Cerebellar cortex (tissue), 1 donor: ENCODE measurements at places on chromosomes 11 and 22.

GRCh38 chr22:17818180-17818579, 43.9 kb upstream of the BID start:
- DNase-seq, result no peak

GRCh38 chr22:22681221-22681739, 36.9 kb downstream of the GGTLC2 start:
- DNase-seq, result no peak

DNA sequence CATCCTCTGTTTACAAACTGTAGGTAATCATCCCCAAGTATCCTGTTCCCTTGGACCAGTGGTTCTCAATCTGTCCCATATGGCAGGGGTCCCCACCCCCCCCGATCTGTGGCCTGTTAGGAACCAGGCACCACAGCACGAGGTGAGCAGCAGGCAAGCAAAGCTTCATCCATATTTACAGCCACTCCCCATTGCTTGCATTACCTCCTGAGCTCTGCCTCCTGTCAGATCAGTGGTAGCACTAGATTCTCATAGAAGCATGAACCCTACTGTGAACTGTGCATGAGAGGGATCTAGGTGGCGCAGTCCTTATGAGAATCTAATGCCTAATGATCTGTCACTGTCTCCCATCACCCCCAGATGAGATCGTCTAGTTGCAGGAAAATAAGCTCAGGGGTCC, 33.4 kb upstream of the EIF3M start:
- DNase-seq, result no peak

- DNase-seq, result no peak
Measured at GRCh38 chr22:24982301-24983056, 30.0 kb downstream of the KIAA1671 start.

DNA sequence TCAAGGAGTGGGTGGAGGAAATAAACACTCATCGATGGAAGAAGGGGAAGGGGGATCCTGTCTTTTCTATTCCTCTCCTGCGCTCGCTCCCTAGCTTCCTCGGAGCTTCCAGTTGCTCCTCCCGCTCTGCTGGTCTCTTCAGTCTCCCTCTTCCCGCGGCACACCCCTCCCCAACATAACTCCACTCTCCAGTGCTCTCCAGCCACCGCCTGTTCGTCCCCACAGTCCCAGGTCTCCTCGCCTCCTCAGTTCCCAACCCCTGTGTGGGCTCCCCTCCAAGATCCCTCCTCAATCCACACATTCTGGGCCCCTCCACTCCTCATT, 438 bp downstream of the ZW10 start:
- no peak for DNase-seq

DNA sequence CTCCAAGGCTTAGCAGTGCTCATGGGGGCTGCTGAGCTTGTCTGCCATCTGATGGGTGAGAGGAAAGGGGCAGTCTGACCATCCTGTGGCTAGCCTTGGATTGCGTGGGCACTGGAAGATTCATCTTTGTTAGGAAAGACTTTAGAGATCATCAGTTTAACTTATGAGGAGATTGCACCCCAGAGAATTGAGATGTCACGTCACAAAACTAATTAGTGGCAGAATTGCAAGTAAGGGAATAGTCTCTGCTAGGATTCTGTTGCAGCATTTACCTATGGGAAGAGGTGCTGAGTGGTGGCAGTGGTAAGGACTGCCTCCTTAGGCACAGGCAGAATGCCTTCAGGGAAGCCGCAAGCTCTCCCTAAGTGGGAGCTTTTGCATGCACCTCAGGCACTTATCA, 42.8 kb upstream of the HSPA8 start:
- peak; percentile 38 for DNase-seq

DNA sequence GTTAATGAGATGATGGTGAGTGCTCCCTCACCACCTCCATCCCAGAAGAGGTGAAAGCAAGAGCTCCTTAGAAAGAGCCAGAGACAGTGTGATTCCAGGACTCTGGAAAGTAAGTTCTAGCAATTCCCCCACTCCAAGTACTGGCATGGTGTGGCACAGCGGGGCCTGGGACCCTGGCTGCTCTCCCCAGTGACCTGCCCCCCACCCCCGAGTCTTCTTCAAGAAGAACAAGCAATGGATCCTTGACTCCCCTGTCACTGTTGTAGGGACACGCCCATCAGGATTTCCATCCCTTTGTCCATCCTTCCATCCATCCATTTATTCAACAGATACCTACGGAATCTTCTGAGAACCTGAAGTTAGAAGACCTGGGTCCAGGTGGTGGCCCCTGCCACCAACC, 44.4 kb downstream of the C11orf96 start:
- no peak for DNase-seq

GRCh38 chr22:46104170-46104880, 46.0 kb upstream of the PPARA start:
- DNase-seq, result peak; percentile 59

DNA sequence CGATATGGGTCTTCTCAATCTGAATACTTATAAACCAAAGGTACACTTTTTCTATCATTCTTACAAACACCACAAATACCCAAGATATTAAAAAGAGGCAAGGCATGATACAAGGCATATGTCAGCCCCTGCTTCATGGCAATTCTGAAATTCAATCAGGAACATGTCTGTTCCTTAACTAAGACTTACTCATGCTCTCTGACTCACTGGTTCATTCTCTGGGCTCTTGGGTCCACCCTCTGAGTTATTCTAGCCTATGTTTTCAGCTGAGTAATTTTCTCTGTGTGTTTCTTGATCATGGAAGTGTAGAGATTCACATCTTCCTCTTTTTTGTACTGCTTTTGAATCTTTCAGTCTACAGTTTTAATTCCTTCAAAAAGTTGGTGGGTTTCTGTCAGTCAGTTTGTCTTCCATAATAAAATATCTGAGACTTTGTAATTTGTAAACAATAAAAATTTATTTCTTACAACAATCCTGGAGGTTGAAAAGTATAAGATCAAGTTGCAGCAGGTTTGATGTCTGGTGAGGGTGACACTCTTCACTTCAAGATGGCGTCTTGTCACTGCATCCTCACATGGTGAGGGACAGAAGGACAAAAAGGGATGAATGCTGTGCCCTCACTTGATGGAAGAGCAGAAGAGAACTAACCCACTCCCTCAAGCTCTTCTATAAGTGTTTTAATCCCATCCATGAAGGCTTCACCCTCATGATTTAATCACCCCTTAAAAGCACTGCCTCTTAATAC, 211.7 kb downstream of the FAM76B start:
- DNase-seq, result no peak

DNA sequence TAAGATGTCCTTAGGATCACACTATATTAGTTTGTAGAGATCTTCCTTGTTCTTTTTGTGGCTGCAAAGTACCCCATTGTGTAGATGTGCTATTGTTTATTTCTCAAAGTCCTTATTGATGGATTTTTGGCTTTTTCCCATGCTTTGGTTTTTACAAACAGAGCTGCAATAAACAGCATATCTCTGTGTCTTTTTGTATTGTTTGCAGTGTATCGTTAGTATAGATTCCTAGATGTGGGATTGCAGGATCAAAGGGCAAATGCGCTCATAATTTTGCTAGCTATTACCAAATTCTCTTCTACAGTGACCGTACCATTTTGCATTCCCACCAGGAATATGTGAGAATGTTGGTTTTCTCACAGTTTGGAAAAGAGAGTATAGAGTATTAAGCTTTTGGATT, 27.5 kb upstream of the FTH1 start:
- no peak for DNase-seq

DNA sequence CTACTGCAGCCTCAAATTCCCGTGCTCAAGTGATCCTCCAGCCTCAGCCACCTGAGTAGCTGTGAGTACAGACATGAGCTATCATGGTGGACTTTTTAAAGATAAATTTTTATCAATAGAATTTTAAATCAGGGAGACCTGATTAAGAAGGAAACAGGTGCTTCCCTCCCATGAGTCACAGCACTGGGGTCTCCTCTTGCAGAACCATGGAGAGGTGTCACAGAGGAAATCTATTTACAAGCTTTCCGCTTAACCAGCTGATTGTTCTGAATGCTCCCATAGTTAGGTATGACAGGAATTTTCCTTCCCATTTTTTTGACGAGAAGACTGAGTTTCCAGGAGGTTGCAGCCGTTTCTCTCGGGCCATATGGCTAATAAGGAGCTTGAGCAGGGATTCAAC, 516.1 kb downstream of the MIAT start:
- DNase-seq, result no peak

DNA sequence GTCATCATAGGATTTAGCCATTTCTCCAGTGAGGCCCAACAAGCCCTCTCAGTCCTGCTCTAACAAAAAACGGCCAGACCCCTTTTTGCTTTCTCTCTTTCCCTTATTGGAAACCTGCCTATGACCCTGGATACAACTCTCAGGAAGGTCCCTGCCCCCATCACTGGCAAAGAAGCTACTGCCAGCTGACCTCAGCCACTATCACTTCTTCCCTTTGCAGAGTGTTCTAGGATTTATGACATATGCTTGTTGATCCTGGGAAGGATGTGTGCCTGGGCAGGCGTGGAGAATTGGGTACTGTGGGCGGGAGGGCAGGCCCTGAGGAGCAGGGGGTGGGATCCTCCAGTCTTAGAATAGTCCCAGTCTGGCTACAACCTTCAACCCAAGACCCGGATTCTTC, 7.5 kb downstream of the PGAP2 start:
- no peak for DNase-seq

GRCh38 chr11:45412051-45412471, 125.9 kb upstream of the SYT13 start:
- peak; percentile 54 for DNase-seq

DNA sequence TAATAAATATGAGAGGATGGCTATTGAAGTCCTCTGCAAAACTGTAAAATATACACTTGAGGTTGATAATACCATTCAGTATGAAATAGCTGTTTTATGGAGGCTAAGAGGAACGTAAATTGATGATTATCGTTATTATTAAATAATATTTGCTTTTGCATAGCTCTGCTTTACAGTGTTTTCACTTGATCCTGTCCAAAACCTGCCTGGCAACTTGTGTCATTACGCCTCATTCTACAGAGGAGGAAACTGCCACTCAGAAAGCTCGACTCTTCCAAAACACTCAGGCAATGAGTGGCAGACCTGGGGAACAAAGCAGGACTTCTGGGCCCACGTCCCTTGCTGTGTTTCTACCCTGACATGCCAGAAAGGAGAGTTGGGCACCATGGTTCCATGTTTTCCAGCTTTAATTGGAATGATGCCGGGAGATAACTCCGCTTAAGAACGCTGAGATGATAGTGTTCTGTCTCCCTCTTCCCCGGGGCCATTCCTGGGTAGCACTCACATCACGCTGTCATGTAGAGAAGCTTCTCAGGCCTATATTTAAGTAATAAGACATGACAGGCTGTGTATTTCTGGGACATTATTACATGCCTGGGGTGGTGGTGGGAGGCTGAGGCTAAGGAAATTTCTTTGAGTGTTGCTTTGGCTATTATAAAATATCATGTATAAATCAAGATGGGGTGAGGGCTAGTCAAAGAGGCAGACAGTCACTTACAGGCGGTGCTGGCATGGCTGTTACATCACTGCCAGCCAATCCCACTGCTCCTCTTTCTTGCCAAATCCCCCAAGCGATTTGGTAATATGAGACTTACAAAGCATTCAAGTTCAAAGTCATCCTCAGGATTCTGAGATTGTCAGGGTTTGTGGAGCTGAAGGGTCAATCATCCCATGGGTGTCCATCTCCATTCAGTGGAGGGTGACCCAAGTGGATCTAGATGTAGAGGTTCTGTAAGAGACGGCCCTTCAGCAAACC, 501.7 kb downstream of the INSC start:
- no peak for DNase-seq

GRCh38 chr22:38865201-38866023, 6.6 kb downstream of the CBX6 start:
- DNase-seq, result no peak

- no peak for DNase-seq
Measured at GRCh38 chr11:73852049-73852448, 24.6 kb downstream of the COA4 start.

DNA sequence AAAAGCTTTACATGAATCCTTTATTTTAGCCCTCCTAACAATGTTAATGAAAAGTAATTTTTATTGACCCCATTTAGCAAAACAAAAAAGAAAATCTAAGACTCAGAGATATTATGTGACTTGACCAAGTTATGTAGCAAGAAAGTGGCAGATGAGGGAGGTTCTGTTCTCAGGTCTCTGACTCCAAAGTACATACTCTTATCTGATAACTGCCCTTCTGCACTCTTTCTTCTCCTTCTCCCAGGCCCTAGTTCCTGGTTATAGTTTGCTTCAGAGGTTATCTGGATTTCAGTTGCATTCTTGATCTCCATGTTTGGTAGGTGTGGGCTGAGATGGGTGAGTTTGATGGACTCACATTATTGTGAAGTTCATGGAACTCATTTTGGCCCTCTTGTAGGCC, 4.5 kb downstream of the OR9Q2 start:
- DNase-seq, result no peak

GRCh38 chr11:112968941-112969713, 7.9 kb downstream of the NCAM1 start:
- no peak for DNase-seq

DNA sequence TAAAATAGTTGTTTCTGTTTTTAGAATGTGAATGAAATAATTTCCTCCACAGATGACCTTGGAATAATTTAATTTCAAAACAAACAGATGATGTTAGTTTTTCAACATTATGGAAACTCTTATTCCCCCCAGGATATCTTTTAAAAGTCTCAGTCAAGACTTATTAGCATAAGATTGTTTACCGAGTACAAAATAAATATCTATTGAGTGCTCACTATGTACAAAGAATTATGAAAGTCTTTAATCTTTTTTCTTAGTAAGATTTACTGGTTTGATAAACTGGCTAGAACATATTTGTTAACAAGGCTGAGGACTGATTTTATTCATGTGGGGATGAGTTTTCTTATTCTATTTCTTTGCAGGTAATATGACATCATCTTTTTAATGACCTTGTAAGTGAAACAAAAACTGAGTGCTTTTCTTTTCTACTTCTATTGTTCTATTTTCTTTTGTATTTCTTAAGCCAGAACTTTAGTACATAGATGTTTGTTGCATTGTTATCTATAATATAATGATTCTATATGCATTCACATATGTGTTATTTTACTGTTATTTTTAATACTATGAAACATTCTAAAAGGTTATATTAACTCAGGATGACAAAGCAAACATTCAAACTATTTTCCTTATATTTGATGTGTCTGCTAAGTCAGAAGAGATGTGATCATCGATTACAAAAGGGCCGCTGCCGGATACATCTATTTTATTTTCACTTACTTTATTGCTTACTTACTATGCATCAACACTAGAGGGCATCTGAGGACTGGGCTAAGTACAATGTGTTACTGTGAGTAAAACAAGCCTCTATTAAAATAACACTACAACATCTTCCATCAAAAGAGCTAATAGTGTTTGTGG, 111.0 kb upstream of the ARHGAP42 start:
- peak; percentile 71 for DNase-seq

DNA sequence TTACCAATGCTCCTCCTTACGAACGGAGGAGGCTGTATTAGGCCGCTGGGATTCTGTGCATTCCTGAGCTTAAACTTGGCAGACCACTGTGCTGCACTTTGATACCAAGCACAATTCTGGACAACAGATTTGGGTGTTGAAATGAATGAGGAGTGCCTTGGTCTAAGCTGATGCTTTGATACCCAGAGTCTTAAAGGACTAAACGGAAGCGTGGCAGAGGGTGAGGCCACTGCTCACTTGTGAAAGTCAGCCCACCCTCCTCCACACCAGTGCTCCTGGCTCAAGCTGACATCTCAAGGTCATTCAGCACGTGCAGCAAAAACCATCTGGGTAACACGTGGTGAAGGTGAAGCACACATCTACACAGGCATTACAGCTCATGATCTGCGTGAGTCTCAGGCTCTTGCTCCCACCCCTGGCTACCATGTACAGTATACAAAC, 85.9 kb downstream of the MICAL3 start:
- no peak for DNase-seq

- no peak for DNase-seq
Measured at GRCh38 chr11:94705891-94706615, 62.1 kb upstream of the AMOTL1 start.
